ENCODE measurements at places on chromosomes 3 and 15.

- no peak for DNase-seq
These were observed 53.5 kb downstream of the TLE3 start for GRCh38 chr15:70044168-70044567.

DNA sequence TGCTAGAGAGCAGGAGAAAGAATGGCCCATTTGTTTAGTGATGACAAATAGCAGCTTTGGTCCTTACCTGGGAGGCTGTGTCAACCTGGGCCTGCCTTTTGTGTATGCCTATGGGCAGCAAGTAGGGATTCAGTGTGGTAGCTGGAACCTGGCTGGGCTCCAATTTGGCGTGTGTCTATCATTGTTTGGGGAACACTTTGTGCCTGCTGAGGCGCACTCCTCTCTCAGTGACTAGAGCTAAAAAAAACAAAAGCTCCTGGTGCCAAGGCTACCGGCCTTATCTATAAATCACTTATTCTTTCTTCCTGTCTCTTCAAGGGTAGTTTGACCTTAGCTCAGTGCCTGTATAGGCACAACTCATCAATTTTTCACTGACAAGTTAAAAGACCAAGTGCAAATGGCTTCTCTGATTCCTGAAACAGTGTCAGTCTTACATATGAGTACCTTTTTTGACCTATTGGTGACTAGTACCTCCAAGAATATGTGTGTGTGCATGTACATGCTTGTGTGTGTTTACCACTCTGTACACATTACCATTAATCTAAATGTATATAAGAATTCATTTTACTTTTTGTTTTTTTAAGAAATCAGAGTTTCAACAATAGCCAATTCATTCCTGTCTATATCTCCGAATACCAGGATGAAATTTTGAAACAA lies 54.6 kb downstream of the GMNC start:
- no peak for DNase-seq

GRCh38 chr3:59107856-59108815 lies 58.3 kb upstream of the CFAP20DC start:
- peak; percentile 29 for DNase-seq

DNA sequence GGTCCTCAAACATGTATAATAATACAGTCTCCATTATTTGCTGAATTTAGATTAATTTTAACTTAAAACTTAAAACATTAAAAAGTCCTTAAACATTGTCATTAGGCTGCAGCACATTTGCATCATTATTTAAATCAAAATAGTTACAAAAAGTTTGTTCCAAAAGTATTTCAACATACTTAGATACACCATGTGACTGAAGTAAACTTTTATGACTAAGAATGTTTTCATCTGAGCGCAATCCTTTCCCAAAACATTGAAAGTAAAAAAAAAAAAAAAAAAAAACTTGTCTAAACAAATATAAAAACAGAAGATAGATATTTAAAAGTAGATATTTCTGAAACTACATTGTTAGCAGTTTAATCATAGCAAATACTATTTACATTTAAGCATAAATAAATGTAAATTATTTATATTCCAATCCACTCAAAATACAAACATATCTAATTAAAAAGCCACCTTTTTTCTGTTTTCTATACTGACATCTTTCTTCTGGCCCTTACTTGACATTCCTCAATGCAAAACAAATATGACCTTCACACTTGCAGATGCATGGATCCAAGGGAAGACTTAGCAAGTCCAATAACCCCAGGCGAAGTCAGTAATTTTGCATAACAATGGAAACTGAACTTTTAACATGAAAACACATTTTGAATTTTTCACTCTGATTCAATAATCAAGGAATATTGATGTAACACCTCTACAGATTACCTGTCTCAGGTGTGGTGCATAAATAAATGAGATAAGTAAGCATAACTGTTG lies 10.3 kb downstream of the FAM227B start:
- DNase-seq = no peak

GRCh38 chr15:70006259-70007147 lies 91.2 kb downstream of the TLE3 start:
- no peak for DNase-seq

- DNase-seq = no peak
These were observed 408.2 kb upstream of the THBS1 start for GRCh38 chr15:39172380-39173281.

GRCh38 chr15:27861171-27861570 lies 237.9 kb downstream of the OCA2 start:
- no peak for DNase-seq

DNA sequence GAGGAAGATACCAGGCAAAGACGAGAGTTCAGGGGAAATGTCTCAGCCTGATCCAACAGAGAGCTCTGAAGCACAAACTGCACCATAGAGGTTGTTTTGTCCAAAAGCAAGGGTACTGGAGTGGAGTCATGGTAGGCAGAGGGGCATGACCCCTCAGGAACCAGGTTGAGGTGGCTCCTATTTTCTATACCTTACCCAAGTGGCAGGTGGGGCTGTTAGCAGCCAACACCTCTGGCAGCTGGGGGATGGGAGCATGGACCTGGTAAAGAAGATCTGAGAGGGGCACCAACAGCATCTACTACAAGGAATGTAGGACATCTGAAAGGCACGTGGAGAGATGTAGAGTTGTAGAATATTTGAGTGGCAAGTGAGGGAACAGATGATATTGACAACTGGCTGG lies 85.2 kb downstream of the GAP43 start:
- no peak for DNase-seq

DNA sequence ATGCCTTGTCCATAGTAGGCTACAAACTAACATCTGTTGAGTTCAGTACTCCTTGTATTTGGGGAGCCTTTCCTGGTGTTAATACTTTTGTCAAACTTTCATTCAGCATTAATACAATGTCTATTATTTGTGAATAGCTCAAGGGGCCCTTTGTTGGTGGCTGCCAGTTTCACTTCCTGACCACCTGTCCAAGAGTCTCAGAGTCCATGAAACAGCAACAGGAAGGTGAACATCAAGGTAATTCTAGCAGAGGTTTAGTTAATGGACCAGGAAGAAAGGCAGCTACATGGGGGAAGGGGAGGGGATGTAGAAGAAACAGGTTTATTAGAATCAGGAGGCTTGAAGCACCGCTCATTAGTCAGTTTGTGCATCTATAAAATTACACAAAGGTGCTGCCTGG lies 386.9 kb downstream of the PDCD6IP start:
- no peak for DNase-seq

DNA sequence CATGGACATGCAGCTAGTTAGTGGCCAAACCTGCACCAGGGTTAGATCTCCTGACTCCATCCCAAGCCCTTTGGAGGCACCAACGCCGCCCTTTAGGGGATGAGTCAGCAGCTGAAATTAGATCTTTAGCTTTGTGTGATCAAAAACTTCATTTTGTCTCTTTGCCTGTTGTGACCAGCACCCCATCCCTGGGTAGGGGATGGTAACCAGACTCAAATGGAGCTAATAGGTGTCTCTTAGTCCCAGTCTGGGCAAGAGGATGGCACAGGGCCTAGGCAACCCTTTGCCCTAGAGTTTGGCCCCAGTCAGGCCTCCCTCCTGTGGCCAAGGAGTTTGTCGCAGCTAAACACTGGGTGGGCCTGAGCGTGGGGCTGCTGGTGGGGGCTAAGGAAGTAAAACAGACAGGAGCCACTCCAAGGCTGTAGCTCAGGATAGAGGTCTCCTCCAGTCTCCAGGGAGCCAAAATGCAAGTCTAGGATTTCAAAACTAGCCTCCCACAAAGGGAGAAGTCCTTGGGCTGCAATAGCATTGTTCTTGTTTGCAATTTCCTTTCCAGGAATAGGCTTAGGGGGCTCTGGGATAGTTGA lies 105.1 kb downstream of the CPN2 start:
- peak; percentile 69 for DNase-seq

GRCh38 chr3:157300981-157301663 lies 135.5 kb upstream of the PTX3 start:
- DNase-seq = no peak

- DNase-seq = no peak
These were observed 51.3 kb downstream of the MYLK start for GRCh38 chr3:123832692-123833397.

DNA sequence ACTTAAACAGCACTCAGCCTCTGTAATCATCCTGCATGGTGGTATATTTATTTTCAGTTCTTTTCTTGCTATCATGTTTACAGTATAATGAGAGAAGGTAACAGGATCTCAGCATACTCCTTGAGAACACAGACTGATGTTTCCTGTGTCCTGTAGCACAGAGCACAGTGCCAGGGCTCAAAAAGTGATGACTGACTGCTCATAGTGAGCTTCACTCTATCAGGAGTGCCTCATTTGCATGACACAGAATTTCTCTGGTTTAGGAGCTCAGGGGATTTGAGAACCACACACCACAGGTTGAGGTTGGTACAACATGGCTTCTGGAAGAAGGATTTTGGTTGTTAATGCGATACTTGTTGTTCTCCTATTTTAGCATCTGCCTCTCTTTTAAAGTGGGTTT lies 68.5 kb upstream of the SLC2A2 start:
- no peak for DNase-seq

DNA sequence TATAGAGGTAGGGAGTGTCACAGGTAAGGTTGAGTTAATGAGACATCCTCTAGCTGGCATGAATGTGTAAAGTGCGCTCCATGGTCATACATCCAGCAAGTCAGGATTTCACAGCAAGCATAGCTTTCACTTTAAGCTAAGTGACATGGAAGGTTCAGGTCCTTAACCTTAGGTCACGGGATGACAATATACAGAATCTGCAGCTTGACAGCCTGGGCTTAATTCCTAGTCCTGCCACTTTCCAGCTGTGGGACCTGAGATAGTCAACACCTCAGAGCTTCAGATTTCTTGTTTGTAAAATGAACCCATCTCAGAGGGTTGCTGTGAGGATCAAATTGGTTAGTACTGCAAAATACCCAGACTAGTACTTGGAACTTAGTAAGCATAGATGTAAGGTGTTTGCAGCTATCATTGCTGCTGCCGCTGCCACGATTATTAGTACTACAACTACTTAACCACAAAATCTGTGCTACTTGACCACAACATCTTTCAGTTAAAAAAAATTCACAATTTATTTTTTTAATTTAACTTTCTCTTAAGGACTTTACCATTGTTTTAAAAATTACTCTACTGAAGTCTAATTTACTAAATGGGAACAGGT lies 890.1 kb upstream of the CFAP20DC start:
- no peak for DNase-seq

DNA sequence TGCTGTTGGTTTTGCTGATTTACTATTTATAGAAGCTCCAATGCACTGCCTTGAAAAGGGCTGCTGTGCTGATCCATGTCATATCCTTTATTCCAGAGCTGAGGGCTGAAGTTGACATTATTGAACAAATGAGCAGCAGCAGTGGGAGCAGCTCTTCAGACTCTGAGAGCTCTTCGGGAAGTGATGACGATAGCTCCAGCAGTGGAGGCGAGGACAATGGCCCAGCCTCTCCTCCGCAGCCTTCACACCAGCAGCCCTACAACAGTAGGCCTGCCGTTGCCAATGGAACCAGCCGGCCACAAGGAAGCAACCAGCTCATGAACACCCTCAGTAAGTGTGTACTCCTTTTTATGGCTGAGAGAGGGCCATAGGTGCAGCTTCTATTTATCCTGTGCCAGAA lies 8.8 kb downstream of the EAF1 start:
- DNase-seq = no peak

DNA sequence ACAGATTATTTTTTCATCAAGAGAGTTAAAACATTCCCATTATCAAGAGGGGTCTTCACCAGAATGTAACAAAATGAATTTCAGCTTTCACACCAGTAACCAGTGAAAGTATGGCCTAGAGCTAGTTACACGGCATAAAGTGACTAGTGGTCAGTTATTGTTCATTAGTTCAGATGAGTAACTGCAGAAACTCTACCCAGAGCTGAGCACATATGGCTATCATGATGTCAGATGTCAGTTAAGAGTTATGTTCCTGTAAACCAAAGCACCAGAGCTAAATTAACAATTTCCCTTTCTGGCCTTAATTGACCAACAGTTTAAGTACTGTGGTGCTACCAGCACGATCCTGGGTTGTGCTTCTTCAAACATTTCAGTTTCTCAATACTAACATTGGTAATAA lies 6.6 kb upstream of the MRPS25 start:
- no peak for DNase-seq

GRCh38 chr3:152416808-152417580 lies 148.3 kb downstream of the MBNL1 start:
- DNase-seq = no peak

GRCh38 chr15:72368899-72369298 lies 6.9 kb downstream of the HEXA start:
- DNase-seq = peak; percentile 87

DNA sequence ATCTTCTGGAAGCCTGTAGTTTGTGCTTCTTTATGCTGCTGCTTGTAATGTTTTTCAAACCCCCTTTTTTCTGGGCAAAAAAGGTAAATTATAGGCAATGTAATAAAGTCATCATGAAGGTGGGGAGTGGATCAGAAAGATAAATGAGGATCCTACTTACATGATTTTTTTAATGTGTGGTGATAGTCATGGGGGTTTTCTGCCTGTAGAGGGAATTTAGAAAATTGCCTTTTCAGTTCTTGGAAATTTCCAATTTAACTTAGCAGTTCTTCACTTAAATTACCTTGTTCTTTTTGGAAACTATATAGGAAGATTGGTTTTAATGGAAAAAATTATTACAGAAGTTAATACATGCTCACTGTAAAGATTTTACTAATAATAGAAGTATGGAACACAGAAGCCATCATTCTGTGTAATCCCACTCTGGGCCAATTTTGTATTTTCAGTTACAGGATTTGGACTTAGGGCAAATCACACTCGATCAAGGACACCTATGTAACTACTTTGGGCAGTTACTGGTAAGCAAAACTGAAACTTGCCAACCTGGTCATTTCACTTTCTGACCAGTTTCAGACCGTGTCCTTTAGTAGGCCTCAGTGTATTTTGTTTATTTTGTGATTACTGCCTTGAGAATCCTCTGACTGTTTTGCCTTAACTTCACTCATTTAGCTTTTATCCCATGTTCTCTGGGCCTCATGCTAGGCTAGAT lies 10.5 kb upstream of the SCAANT1 start:
- DNase-seq = no peak

DNA sequence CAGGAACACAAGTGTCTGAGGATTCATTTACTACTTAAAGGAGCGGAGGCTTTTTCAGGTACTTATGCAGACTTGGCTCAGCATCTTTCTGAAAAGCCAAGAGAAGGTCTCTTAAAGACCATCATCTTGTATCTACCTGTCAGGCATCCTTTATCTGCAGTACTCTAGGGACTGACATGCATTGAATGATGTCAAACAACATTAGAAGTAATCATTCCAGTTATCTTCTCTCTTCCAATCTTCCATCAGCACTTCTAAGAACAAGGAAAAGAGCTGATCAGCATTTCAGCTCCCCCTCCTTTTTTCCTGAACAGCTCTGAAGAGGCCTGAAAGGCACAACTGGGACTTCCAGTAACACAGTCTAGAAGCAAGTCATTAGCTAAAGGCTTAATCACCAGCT lies 214.8 kb downstream of the KCNH8 start:
- no peak for DNase-seq

GRCh38 chr15:72147418-72147817 lies 29.2 kb downstream of the SENP8 start:
- DNase-seq = peak; percentile 67
